ENCODE measurements at places on chromosomes 16 and 17. TPM values are rescaled to one million over a fixed set of nuclear protein-coding genes. Genes with fewer than 3 reads are reported as not detected.

DNA sequence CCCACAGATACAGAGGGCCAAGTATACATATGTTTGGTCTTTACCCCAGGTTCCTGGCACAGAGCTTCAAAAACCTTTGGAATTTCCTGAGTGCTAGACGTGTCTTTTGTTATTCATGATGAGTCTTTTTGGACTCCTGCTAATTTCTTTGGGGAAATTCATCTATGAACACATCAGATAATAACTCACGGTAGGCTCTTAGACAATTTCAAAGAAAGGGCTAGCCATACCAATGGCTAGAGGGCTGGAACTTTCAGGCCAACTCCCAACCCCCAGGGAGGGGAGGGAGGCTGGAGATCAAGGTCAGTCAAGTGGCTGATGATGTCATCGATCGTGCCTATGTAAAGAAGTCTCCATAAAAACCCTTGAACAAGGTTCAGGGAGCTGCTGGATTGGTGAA lies 101.9 kb downstream of the STX8 start:
- no peak for DNase-seq

The EVI2B gene
- total RNA-seq = 0.39 TPM

DNA sequence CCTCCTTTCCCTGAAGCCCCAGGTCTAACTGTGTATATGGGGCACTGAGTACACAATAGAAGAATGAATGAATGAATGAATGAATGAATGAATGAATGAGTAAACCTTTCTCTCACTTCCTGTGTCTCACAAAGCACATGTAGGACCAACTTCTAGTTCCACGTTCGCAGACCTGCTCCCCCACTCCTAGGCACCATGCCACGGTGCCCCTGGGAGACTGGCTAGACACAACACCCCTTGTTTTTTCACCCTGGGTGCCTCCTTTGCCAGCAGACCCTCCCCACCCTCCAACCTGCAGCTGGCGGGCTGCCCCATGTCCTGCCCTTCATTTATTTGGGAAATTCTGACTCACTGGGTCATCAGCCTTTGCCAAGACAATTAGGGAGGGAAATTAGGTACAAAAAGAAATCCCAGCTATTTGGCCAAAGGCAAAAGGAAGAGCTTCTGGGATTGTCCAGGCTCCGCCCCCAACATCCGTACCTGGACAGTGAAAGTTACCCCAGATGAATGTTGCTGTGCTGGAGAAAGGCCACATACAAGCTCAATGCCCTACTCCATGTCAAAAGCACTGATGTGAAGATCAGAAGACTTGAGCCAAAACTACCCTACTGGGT lies 7.7 kb downstream of the CES1 start:
- DNase-seq = no peak

GRCh38 chr16:82379551-82379950 lies 209.5 kb upstream of the MPHOSPH6 start:
- DNase-seq = no peak

DNA sequence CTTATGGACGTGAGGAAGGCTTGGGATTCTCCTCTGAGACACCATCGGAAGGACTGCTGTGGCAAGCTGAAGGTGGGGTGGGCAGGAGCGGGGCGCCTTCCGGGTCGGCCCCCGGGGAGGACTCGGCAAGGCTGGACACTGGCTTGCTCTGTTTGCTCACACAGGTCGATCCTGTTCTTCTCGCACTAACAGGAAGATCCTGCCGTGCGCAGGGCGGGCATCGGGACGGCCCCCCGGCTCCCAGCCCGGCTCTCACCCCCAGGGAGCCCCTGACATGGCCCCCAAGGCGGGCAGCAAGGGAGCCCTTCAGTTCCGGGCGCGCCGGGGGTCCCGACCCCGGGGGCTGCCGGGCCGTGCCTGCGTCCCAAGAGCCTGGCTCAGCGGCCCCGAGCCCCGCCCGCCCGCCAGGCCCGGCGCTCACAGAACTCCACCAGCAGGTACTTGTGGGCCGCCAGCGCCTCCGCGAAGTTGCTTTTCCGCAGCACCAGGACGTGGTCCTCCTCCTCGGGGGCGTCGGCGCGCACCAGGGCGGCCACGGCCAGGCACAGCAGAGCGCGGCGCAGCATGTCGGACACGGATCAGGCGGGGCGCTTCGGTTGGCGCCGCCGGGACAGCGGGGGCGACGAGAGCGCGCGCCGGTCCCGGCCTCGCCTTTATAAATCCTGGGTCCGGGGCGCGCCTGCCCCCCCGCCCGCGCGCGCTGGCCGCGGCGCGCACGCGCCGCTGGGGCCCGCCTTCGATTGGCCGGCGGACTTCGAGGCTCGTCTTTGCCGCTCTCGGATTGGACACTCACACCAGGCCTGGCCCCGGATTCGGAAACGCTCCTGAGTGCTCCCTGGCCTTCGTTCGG lies at the start of gene P4HB:
Gene P4HB, minus strand, starts transcription at position 630 of the 850 bp plus-strand sequence. Its CDS starts 64 bp downstream, at position 566.
- DNase-seq = no peak

DNA sequence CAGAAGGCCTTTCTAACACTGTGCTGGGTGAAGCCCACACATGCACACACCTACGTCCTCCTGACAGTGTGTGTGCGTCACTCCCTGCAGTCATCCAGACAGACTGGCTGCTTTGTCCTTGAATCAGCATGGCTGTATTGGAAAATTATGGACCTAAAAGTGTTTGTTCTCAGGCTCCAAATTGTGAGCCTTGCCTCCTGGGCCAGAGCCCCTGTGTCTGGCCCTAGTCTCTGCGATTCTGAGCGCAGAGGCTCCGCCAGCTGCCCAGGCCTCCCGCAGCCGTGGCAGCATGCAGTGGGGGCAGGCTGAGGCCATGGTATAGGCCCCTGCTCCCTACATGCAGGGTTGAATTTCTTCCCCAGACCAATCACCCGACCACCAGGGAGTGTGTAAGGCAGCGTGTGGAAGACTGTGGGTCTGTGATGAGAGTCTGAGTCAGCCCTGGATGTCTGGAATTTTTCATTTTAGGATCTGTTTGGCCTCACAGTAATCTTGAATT lies 166.9 kb downstream of the LGALS9B start:
- no peak for DNase-seq

The VAT1L gene
- 6.4 TPM for total RNA-seq

GRCh38 chr17:28271431-28271830 lies 47.6 kb upstream of the TMEM97 start:
- no peak for DNase-seq

DNA sequence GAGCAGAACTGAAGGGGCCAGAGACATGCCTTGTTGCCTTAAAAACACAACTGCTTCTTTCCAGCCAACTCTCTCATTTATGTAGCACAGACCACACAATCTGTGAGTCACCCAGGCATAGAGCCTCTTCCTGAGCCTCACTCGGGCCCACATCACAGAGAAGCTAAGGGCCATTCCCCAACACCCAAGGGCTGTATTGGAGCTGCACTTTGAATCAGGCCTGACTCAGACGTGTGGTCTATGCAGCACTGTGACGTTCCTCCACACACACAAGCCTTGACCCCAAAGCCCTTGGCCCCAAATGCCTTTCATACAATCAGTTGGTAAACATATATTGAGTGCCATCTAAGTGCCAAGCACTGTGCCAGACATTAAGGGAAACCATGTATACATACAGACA lies 308.9 kb upstream of the DYNLRB2 start:
- peak; percentile 69 for DNase-seq

The SLFN5 gene
- 35.1 TPM for total RNA-seq

DNA sequence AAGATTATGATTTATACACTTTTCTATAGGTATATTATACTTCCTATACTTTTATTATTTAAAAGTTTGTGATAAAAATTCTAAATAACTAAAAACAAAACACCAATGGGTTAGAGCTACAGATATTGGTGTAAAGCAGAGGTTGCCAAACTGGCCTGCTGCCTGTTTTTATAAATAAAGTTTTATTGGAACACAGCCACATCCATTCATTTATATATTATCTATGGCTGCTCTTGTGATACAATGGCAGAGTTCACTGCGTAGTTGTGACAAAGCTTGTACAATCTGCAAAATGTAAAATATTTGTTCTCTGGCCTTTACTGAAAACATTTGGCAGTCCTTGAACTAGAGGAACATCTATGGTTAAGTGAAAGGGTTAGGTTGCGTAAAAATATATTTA lies 208.7 kb downstream of the PRKCB start:
- no peak for DNase-seq

The IRX5 gene
- 3.5 TPM for total RNA-seq

The KRT20 gene
- not detected for total RNA-seq

DNA sequence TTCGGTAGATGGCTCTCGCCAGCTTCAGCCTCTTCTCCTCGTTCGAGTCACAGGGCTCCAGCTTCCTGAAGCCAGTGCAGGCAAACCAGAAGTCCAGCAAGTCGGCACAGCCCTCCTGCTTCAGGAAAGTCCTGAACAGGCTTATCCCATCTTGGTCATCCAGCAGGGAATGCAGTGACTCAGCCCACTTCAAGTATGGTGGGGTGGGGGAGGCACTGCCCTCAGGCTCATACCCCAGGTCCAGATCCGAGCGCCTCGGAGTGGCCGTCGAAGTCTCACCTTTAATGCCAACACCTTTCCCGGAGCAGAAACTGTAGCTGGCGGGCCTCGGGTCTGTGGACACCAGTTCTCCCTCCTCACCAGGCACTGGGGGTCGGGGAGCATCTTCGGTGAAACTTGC lies 5.9 kb downstream of the AXIN1 start:
- DNase-seq = no peak

The MTHFSD gene
- total RNA-seq = 10.0 TPM

DNA sequence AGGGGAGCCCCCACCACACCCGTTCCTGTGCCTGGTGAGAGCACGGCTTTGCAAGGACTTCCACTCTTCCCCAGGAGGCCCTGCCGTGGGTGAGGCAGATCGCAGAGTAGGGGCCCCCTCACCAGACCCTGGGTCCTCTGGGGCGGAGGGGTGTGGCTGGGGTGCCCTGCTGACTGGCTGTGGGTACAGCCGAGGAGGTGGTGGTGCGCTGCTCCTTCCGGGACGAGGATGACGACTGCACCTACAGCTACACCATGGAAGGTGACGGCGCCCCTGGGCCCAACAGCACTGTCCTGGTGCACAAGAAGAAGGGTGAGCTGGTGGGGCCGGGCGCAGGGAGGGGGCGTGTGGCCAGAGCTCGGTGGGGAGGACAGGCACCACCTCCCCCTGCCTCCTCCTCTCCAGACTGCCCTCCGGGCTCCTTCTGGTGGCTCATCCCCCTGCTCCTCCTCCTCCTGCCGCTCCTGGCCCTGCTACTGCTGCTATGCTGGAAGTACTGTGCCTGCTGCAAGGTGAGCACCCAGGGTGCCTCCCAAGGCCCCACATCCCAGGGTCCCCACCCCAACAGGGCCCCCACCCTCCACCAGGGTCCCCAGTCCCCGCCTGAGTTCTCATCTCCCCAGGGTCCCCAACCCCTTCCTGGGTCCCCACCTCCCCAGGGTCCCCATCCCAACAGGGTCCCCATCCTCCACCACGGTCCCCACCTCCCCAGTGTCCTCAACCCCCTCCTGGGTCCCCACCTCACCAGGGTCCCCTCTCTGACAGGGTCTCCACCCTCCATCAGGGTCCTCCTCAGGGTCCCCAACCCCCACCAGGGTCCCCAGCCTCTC lies 16.1 kb downstream of the ITGB4 start:
- DNase-seq = no peak

All from H4 (cell line).